CD4-positive, CD25-positive, alpha-beta regulatory T cell (primary cell): ENCODE measurements at places on chromosomes 13 and 19. TPM values are rescaled to one million over a fixed set of nuclear protein-coding genes. Genes with fewer than 3 reads are reported as not detected.

GRCh38 chr19:19655051-19655594 lies 8.4 kb downstream of the ATP13A1 start:
- DNase-seq = no peak
- H3K4me1 ChIP-seq = peaks cover 6% of the 10 kb centered on the region
- H3K27ac ChIP-seq = no peak overlapping the region

- H3K27ac ChIP-seq = no peak overlapping the region
- H3K4me1 ChIP-seq = peaks cover 22% of the 10 kb centered on the region
- H3K36me3 ChIP-seq = no peaks in the 10 kb centered on the region
- H3K4me3 ChIP-seq = no peak overlapping the region
Measured at GRCh38 chr13:46202966-46203365, 8.8 kb upstream of the LRRC63 start.

GRCh38 chr13:45289936-45290563 lies 50.9 kb downstream of the TPT1 start:
- no peaks in the 10 kb centered on the region for H3K27me3 ChIP-seq
- no peak overlapping the region for H3K4me3 ChIP-seq
- no peak overlapping the region for H3K27ac ChIP-seq
- no peak for DNase-seq

DNA sequence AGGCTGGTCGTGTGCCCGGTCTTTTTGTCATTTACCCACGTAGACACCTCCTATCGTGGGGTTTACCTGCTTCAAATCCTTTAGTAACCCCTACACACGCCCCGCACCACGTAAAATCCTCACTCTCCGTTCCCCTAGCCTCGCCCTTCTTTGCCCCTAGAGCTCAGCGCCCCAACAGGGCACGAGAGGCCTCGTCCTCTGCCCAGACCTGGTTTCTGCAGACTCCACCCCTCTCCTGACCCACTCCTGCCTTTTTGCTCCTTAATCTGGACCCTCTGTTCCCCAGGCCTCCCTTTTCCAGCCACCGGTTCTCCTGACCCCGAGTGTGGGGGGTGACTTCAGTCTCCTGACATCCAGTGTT lies 412 bp downstream of the ZNF528 start:
- H3K27ac ChIP-seq = peak overlapping the region; percentile 67
- peaks cover 32% of the 10 kb centered on the region for H3K36me3 ChIP-seq
- peaks cover 15% of the 10 kb centered on the region for H3K4me1 ChIP-seq
- peak overlapping the region; percentile 92 for H3K4me3 ChIP-seq
- DNase-seq = no peak

The ZNF132 gene
- 1.2 TPM for total RNA-seq

The CGB3 gene
- not detected for total RNA-seq

The PEAK3 gene
- total RNA-seq = not detected
